ENCODE measurements at places on chromosomes 13 and 19.
A peak's percentile ranks its signal among the peaks of the same experiment; 100 is the strongest.

DNA sequence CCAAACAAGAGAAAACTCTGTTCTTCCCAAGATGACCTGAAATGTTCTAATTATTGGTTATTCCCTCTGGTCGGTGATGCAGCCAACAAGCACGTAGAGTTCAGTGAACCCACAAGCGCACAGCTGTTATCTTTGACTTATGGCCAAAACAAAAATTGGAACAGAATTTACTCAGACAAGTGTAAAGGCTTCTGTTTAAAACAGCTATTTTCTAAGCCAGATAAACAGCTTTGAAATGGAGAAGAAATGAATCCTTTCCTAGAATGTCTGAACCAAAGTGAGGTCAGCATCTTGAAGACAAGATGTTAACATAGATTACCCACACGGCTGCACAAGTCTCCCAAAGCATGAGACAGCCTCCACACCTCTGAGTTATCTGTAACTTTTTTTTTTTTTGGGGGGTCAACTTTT is 669.2 kb downstream of the DIAPH3 start:
- peak; percentile 16 for DNase-seq

- DNase-seq = no peak
These were observed 14.2 kb upstream of the PTBP1 start for GRCh38 chr19:782878-783668.

DNA sequence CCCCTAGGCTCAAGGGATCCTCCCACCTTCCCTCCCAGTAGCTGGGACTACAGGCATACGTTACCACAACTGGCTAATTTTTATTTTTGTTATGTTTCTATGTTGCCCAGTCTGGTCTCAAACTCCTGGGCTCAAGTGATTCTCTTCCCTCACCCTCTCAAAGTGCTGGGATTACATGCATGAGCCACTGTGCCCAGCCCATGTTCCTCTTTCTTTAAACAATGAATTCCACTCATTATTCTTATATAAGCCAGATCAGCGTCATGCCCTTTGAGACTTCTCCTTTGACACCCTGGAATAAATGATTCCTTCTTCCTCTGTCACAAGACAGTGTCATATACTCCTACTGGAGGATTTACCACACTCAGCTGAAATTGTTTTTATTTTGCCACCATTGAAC is 519.9 kb upstream of the SPRY2 start:
- DNase-seq = no peak

DNA sequence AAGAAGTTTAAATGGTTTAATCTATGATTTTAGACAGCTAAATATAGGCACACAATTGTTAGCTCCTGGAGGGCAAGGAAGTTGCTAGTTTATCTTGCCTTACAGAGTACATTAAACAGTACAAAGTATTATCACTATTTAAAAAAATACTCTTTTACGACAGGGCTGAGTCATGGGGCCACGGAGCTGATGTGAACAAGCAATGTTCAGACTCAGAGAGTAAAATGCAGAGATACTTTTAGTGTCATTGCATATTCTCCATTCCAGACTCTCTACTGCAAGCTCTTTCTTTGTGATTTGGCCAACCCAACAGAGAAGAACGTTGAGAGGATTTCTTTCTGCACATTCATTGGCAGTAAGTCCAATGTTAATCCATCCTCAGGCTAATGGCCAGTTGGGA is 352.4 kb downstream of the SPRY2 start:
- DNase-seq = peak; percentile 56

- no peak for DNase-seq
These were observed 169.1 kb downstream of the SHISA2 start for GRCh38 chr13:25882466-25883357.
